ENCODE measurements at places on chromosomes 6 and 20.

DNA sequence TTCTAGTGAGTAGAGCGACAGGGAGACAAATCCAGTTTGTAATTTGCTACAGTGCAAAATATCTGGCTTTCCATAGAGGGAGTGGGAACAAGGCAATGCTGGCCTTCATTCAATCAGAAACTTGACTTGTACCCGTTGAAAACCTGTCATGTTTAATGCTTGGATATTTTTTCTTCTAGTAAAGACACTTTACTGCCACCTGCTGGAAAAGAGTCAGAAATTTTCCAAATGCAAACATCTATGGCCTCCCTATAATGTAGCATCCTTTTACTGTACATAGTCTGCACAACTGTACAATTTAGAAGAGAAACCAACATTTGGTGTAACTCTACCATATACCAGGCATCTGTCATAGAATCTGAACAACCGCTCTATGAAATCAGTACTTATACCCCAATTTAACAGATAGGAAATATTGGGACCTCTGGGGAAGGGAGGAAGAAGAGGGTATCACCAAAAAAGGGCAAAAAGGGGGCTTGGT is 16.7 kb upstream of the TBC1D20 start:
- DNase-seq, result peak; percentile 30

DNA sequence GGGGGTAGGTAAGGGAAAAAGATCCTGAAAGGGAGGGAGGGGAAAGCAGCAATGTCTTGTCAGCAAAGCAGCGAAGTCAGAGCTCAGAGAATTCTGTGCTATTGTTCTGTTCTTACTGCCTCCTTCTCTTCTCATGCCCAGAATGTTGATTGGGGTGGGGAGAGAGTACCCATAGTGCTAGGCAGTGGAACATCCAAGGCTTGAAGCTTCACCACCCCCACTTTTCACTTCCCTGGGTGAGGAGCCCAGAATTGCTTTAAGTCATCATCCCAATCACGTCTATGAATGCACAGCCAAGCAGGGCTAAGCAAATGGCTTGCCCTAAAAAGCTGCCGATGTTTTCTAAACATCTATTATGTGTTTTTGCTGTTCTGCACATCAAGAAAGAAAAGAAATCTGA is 16.5 kb downstream of the REPS1 start:
- no peak for DNase-seq

- no peak for DNase-seq
These were observed 13.5 kb upstream of the BMP5 start for GRCh38 chr6:55888917-55889316.

- DNase-seq, result peak; percentile 10
These were observed 65.1 kb downstream of the PLG start for GRCh38 chr6:160766989-160767646.

DNA sequence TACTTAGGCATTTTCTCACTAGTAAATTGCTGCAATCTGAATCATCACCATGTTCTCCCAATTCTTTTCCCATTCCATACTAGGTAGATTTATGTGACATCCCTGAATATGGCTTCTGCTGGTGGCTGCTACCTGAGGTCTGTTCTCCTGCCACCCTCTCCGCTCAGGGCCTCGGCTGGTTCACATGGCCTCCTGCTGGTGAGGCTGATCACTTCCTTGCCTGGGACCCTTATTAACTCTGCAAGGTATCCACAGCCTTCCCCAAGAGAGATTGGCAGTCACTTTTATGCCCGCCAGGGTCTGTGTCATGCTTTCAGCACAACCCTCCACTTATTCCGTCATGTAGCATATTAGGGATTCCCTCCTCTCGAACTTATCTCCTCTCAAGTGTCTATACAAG is 424.5 kb upstream of the FLRT3 start:
- no peak for DNase-seq

DNA sequence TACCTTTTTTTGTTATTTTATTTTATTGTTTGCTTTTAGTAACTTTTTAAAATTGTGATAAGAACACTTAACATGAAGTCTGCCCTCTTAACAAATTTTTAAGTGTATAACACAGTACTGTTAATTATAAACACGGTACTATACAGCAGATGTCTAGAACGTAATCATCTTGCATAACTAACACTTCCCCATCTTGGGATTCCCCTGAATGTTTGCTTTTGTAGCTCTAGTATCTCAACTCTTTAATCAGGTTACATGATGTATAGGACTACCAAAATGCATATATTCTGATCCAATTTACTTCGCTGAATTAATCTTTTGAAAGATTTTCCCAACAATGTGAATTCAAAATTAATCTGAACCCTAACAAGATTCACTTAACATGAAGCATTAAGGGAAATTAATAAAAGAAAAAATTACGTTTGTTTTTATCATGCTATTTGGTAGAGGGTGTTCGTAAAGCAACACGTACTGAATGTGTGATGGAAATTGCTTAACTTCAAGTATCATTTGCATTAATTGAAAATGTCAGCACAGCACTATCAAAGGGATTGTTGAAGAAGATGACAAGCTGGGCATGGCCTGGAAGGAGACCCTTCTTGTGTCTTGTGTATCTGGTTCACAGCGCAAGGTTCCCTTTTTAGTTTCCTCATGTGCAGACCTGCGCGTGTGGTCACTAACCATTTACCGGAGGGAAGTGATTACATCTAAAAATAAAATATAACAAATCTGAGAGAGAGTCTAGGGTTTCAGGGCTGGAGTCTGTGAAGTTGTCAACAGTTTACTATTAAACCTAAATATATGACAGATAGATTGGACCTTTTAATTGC is 15.2 kb downstream of the COL19A1 start:
- no peak for DNase-seq

GRCh38 chr6:44410363-44410762 is 22.9 kb downstream of the CDC5L start:
- DNase-seq, result no peak

- no peak for DNase-seq
These were observed 57.6 kb downstream of the PLCB4 start for GRCh38 chr20:9126527-9126926.

DNA sequence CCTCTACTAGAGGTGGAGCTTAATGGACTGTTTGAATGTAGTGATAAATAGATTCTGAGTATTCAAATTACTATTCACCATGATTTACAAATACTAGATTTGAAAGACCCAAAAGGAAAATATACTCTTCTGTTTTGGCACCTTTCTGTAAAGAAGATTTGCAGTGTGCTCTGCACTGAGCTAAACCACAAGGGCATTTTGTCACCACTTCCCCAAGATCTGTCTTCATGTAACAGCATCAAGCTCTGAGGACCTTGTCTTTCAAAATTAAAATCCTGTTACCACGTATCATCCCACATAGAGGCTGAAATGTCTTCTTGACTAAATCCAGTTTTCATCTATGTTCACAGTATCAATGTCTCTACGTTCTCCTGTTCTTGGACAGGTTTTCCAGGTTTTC is 3.3 kb upstream of the PGK2 start:
- DNase-seq, result no peak

All from AG09319 (cell line).